Activated CD4-positive, alpha-beta memory T cell treated with anti-CD3 and anti-CD28 coated beads for 36 hours (primary cell): ENCODE measurements at places on chromosomes 13 and 19.

DNA sequence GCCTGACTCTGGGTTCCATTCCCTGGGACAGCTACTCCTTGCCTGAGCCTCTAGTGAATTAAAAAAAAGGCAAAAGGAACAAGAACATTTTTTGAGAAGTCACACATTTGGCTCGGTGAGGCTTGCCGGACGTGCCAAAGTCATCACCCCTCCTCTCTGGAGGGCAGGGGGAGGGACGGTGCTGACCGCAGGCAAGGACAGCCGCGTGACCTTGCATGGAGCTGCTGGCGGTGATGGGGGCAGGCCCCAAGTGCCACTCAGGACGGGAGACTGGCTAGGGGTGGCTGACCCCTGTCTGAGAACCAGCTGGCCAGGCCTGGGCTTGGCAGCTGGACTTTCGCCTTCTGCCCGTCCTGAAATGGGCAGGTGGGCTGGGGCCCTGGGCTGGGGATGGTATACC is 26.4 kb downstream of the MAP2K2 start:
- H3K4me1 ChIP-seq = no peaks in the 10 kb centered on the region
- no peak overlapping the region for H3K4me3 ChIP-seq
- no peak for DNase-seq
- H3K36me3 ChIP-seq = peaks cover 13% of the 10 kb centered on the region
- no peak overlapping the region for H3K27ac ChIP-seq
- no peaks in the 10 kb centered on the region for H3K27me3 ChIP-seq

DNA sequence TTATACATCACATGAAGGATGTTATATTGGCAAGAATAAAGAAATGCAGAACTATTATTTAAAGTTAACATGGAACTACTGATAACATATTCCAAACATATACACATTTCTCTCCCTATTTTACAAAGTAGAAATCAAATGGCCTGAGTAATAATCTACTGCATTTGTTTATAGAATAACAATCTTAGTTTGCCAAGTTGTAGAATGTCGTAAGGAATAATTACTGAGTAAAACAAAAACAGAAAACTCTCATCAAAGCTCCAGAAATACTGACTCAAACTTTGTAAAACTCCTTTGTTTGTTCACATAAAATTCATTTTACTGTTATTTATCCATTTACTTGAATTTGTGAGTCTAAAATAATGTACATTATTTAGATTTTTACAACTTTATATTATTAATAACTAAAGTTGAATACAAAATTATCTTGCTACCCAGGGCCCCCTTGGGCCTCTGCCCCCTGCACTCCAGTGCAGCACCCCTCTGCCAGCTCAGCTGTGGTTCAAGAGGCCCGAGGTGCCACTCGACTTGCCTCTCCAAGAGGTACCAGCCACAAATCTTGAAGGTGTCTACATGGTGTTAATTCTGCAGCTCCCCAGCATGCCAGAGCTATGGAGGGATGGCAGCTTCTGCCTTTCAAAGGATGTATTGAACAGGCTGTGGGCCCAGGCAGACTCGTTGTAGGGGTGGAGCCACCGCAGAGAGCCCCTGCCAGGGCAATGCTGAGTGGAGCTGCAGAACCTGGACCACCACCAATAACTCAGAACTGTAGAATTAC is 2819.7 kb downstream of the PCDH9 start:
- no peak for DNase-seq
- no peak overlapping the region for H3K27ac ChIP-seq
- H3K36me3 ChIP-seq = no peaks in the 10 kb centered on the region
- no peak overlapping the region for H3K4me3 ChIP-seq

DNA sequence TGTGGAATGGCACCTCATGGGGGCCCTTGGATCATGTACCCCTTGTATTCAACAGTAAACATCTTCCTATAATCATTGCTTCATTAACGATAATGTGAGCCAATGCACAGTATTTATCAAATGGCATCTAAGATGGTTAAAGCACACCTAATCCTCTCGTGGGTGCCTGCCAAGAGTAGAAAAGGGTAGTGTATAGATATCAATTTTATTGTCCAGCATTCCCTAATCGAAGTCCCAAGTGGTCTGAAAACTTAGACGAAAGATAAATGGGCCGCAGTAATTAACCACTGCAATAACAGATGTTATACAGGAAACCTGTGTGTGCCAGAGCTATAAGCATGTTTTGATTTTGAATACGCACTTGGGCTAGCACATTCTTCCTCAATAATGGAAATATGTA is 667 bp upstream of the MBNL2 start:
- H3K27me3 ChIP-seq = no peaks in the 10 kb centered on the region
- H3K27ac ChIP-seq = no peak overlapping the region
- DNase-seq = no peak
- no peaks in the 10 kb centered on the region for H3K36me3 ChIP-seq

DNA sequence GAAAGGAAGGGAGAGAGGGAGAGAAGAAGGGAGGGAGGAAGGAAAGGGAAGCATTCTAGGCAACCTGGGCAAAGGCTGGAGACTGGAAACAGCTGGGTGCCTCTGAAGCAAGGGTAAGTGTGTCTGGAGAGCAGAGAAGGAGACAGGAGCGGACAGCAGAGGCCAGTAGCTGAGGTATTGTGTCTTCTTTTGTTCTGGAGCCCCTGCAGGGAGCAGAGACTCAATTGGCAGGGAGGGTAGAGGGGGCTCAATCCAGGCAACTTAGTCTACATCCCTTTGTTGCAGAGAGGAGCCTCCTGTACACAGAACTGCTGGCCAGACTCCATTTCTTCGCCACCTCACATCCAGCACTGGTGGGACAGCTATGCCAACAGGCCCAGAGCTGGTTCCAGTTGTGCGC is 53.2 kb downstream of the NWD1 start:
- H3K27me3 ChIP-seq = peaks cover 18% of the 10 kb centered on the region
- no peak overlapping the region for H3K4me3 ChIP-seq
- no peak for DNase-seq
- no peaks in the 10 kb centered on the region for H3K36me3 ChIP-seq
- no peaks in the 10 kb centered on the region for H3K4me1 ChIP-seq
- no peak overlapping the region for H3K27ac ChIP-seq

GRCh38 chr19:34676697-34677385 is at the start of gene SCGB2B2:
Gene SCGB2B2 (minus strand): TSS chr19:34677159. CDS start chr19:34594563, 82,596 bp downstream.
- peaks cover 27% of the 10 kb centered on the region for H3K4me1 ChIP-seq
- no peak for DNase-seq

DNA sequence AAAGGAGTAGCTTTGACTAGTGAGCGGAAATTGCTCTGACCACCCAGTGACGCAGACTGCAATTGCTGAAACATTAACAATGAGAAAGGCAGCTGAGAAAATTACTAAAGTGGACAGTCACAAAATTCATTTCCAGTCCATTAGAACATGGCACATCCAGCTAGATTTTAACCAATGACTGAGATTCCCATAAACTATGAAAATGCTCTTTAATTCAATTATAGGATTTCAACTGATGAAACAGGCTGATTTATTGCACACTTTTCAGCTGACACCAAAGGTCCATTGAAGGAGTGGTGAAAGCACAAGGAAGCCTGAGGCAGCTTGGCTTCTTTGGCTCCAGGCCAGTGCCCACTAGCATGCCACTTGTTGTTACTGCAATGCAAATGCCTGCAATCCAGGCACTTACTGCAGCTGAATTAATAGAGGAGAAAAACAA is 933.4 kb downstream of the SLITRK6 start:
- no peak overlapping the region for H3K27ac ChIP-seq
- H3K36me3 ChIP-seq = no peaks in the 10 kb centered on the region
- no peak for DNase-seq
- no peaks in the 10 kb centered on the region for H3K4me1 ChIP-seq
- no peaks in the 10 kb centered on the region for H3K27me3 ChIP-seq
- H3K4me3 ChIP-seq = no peak overlapping the region
